ENCODE measurements at places on chromosomes 1 and 21.

GRCh38 chr1:107900090-107900945 lies 64.7 kb downstream of the VAV3 start:
- DNase-seq = no peak

- DNase-seq = no peak
These were observed 64.1 kb downstream of the LRRC8D start for GRCh38 chr1:89884718-89885596.

DNA sequence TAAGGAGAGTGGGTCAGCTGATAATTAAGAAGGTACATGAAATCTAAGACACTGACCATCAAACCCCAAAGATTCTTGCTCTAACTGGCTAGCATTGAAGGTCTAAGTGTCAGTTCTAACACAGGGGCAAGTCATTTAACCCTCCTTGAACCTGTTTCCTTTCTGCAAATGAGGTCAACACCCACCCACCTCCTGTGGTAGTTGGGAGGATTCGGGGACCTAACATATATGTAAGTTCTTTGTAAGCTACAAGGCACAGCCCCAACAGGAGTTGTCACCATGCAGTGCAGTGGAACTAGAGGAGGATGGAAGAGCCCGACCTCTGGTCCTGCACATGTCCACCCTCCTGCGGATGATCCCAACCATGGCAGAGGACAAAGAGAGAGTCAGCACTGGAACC lies 2.4 kb downstream of the NUDT17 start:
- DNase-seq = no peak

- no peak for DNase-seq
These were observed 3.2 kb downstream of the LYPLA2 start for GRCh38 chr1:23793861-23794731.

- no peak for DNase-seq
These were observed 23.8 kb downstream of the GNG4 start for GRCh38 chr1:235625831-235626230.

DNA sequence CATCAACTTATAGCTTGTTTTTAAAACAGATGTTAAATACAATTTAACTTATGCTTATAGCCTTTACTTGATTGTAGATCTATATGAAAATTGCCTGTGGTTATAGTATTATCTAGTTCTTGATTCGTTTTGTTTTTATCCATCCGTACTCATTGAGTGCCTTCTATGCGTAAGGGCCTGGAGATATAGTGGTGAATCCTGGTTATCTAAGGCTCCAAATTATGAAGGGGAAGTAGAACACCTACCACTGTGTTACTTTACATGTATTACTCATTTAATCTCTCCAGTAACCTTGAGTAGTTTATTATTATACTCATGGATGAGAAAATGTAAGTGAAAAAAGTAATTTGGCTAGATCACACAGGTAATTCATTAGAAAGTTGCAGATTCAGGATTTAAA lies 121.8 kb downstream of the OSBPL9 start:
- DNase-seq = no peak

DNA sequence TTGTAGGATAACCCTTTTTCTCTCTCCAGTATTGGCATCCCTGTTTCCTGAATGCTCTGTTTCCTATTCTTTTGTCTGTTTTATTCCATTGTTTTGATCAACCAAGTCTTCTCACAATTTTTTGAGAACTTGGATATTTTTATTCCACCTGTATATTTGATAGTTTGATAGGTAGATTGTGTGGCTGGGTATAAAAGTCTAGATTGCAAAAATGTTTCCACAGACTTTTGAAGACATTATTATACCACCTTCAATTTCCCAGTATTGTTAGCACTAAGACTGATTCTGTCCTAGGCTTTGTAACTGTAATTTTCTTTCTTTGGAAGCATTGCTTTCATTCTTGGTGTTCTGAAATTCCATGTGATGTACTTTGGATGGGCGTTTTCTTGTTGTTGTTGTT lies 9.6 kb upstream of the DNAJC11 start:
- no peak for DNase-seq

DNA sequence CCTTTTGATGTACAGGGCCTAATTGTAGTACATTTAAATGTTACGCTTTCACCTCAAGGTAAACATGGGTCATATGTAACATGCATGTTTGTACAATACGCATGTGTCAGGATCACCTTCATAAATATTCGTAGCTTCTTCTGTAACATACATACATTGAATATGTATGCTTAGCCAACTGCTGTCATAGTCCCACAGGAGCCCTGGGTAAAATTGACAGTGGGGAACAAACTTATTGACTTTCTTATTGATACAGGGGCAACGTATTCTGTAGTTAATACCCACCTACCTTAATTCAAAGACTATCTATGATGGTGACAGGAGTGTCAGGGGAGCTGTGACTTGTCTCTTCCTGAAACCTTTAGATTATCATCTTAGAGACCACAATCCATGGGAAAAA lies 3.7 kb upstream of the REN start:
- no peak for DNase-seq

- DNase-seq = no peak
These were observed 9.6 kb upstream of the ACTL8 start for GRCh38 chr1:17745479-17745955.

DNA sequence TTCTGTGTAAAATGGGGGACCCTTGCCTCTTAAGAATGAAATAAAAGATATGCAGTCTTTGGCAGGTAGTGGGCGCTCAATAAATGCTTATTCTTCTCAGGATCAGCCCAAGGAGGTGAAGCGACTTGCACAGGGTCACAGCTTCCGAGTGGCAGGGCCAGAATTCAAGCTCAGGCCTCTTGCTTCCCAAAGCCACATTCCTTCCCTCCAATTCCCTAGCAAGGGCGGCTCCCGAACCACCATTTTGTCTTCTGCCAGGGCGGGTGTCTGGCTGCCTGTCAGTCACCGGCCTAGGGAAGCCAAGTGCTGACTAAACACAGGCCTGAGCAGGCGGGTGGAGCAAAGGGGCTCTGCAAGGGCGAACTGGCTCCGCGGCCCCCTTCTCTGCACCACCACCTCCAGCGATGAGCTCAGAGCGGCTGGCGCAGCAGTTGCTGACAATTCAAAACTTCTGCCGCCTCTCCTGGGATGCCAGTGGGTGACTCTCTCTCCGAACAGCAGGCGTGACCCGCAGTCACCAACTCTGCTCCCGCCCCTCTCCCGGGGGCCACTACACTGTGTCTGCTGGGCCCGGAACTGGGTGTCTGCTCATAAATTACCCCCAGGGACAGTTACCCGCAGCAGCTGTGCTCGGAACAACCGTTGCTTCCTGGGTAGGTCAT lies 10.8 kb downstream of the GPR3 start:
- DNase-seq = no peak

GRCh38 chr1:230280054-230280795 lies 145.9 kb downstream of the PGBD5 start:
- DNase-seq = peak; percentile 34

GRCh38 chr21:41369920-41370839 lies 8.4 kb downstream of the MX2 start:
- no peak for DNase-seq

- no peak for DNase-seq
These were observed 132.7 kb upstream of the ARHGEF16 start for GRCh38 chr1:3321559-3322449.

DNA sequence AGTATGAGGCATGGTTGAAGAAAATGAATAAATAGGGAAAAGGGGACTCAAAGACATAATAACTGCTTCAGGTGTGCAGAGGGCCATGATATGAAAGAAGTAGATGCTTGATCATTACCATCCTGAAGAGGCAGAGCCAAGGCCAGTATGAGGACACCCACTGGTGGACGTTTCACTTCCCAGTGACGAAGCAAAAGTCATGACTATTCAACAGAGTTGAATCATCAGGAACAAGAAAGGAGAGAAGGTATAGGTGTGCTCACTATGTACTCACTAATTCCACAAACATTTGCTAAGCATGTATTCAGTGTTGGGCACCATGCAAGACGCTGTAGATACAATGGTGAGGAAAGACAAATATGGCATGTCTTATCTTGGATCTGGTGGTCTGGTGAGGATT lies 319.2 kb upstream of the RUNX1 start:
- no peak for DNase-seq

DNA sequence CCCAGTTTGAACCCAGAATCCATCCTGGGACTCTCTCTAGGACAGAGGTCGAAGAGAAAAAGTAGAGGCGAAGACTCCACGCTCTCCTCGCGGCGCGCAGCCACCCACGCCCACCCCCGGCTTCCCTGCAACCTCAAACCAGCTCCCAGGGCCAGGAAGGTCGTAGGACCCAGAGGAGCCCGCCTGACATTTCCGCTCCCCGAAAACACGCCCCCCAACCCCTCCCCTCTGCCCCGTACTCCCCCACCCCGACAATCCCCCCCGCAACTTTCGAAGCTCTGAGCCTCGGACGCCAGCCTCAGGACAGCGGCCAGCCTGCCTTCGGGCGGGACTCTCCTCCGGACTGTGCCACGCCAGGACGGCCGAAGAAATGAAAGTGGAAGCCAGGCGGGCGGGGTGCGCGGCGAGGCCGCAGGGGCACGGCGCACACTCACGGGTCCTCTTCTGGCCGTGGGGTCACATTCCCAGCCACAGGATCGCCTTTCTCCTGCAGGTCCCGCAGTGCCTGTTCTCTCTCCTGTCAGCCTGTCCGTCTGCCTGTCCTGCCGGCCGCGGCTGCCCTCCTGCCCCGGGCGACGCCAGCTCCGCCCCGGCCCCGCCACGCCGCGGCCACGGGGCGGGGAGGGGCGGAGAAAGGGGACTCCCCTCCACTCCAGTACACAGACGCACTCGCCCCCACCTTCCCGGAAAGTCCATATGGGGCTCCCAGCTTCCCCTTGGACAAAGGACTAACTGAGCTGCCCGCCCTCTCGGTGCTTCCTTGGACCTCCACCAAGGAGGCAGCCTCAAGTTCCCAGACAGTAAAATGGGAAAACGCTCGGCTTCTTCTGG lies at the start of gene MOB3C:
TSS of gene MOB3C (minus strand) at position 535 of the 831 bp plus-strand sequence. CDS start 3,490 bp downstream, outside the sequence.
- DNase-seq = peak; percentile 51

DNA sequence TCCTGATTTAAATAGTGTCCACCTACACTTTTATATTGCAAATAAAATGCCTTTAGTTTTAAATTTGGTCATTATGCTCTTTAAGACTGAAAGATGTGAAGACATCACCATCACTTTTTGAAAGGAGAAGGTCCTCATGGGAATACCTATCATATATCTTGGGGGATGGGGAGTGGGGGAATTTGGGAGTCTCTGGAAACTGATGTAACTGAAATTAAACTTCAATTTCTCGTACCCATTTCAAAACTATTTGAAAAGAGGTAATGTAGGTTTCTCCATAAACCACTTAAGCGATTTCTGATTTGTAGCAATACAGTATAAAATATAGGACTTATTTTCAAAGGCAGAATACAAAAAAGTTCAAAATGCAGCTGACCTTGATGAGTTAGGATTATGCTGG lies 924 bp downstream of the EXTL2 start:
- DNase-seq = no peak

DNA sequence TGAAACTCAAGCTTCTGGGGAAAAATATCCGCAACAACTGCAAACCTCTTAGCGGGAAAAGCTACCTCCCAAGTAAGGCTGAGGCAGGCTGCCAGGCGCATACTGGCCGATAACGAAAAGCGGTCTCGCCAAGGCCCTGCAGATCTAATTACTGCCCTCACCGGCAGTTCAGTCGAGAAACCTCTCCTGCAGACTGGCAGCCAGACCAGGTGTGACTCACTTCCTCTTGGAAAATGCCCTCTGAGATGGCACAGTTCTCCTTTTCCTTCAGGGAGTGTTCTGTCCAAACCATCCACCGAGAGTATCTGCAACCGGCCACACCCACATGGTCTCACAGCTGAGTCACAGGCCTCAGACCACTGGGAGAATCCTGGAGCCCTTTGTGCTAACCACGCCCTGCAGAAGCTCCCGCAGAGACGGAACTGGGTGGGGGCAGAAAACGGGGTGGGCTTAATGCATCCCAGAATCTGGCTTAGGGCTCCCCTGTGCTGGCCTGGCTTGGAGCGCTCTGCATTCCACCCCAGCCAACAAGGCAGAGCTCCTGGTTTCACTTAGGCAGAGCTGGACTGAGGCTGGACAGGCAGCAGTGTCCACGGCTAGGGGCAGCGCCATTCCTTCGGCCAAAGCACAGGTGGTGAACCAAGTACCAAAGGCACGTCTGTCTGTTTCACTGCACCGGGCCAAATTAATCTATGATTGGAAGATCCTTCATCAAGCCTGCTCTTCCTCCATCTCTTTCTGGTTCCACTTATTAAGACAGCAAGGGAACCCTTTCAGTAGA lies 1.2 kb downstream of the S100A10 start:
- no peak for DNase-seq

DNA sequence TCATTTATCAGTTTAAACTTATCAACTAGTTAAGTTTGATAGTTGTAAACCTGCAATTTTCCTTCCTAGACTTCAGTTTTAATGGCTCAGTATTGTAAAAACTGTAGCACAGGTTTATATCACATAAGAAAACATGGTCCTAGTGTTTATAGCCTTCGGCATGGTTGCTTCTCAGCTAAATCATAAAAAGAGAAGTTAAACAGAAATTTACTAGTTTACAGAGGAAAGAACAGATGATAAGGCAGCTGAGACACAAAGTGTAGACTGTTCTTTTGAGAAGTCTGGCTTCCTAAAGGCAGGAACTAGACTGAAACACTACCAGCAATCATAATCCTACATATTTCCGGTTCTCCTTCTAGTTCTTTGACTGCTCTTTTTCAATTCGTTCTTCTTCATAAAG lies 39.8 kb downstream of the WNT2B start:
- DNase-seq = no peak

- DNase-seq = no peak
These were observed 3.2 kb downstream of the DVL1 start for GRCh38 chr1:1345860-1346500.

GRCh38 chr1:168591641-168592250 lies 15.3 kb downstream of the XCL1 start:
- DNase-seq = no peak

DNA sequence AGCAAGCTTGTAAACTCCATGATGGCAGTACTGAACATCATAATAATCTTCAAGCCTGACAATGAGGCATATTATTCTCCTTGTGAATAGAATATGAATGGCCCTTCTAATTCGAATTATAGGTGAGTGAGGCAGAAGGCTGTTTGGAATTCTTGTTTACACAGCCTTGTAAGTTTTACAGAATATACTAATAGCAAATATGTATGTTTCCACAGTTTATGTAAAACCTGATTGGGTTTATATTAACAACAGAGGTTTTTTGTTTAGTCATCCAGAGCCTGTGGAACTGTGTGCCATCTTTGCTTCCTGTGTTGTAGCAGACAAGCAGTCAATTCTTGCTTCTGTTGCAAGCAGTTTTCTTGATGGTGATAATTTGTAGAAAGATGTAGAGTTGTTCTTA lies 8.0 kb downstream of the OSBPL9 start:
- no peak for DNase-seq

DNA sequence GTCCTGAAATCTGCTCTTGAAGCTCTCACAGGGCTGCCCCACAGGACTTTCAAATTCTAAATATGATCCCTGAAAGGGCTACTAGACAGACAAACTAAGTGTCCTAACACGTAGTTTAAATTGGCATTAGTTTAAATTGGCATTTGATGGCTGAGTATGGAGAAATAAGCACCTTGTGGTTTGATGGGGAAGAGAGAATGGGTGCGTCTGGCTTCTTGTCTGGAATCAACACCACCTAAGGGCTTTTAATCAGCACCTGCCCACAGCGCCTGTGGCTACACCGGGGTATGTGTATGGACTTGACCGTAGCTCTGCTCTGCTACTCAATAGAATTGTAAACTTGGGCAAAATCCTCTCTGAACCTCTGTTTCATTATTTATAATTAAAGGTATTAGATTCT lies 5.7 kb upstream of the LAMB3 start:
- DNase-seq = no peak

- DNase-seq = no peak
These were observed 69.1 kb downstream of the KAZN start for GRCh38 chr1:14667651-14667984.

GRCh38 chr1:40750451-40750908 lies 33.1 kb upstream of the KCNQ4 start:
- DNase-seq = no peak

GRCh38 chr1:107874221-107874620 lies 90.8 kb downstream of the VAV3 start:
- no peak for DNase-seq

All from dorsolateral prefrontal cortex (tissue), 122 donors.